Smooth muscle cell of trachea (primary cell): ENCODE measurements at places on chromosomes 13 and 19. TPM values are rescaled to one million over a fixed set of nuclear protein-coding genes. Genes with fewer than 3 reads are reported as not detected.

MYH14 gene
- not detected in 2 replicates for total RNA-seq

TJP3 gene
- under 0.01 TPM in 1 of 2 replicates, not detected in the other for total RNA-seq

PABPC3 gene
- total RNA-seq = 0.15 and 0.17 TPM in 2 replicates

LRCH1 gene
- 9.9 and 15.6 TPM in 2 replicates for total RNA-seq

ZNF492 gene
- total RNA-seq = 0.17 and 0.87 TPM in 2 replicates

PAF1 gene
- 36.2 and 42.3 TPM in 2 replicates for total RNA-seq

LGALS7B gene
- total RNA-seq = 0.73 TPM in 1 of 2 replicates, not detected in the other

MVB12A gene
- 49.2 and 59.2 TPM in 2 replicates for total RNA-seq

CGB3 gene
- not detected in 2 replicates for total RNA-seq

GRK1 gene
- 0.15 TPM in 1 of 2 replicates, not detected in the other for total RNA-seq

KIR3DL2 gene
- not detected in 2 replicates for total RNA-seq

MUC16 gene
- not detected in 2 replicates for total RNA-seq

CATSPERD gene
- total RNA-seq = not detected in 2 replicates

FPR3 gene
- total RNA-seq = not detected in 2 replicates
